ENCODE measurements at places on chromosomes 3 and 15. TPM values are rescaled to one million over a fixed set of nuclear protein-coding genes. Genes with fewer than 3 reads are reported as not detected.

Gene ALPK3
- total RNA-seq = 0.27 TPM

Gene P2RY14
- total RNA-seq = 0.25 TPM

Gene APOD
- total RNA-seq = not detected

GRCh38 chr15:57415602-57416001 is 39.3 kb downstream of the CGNL1 start:
- no peak overlapping the region for H3K4me3 ChIP-seq
- H3K4me1 ChIP-seq = no peaks in the 10 kb centered on the region
- no peak overlapping the region for H3K27ac ChIP-seq
- no peak for DNase-seq

DNA sequence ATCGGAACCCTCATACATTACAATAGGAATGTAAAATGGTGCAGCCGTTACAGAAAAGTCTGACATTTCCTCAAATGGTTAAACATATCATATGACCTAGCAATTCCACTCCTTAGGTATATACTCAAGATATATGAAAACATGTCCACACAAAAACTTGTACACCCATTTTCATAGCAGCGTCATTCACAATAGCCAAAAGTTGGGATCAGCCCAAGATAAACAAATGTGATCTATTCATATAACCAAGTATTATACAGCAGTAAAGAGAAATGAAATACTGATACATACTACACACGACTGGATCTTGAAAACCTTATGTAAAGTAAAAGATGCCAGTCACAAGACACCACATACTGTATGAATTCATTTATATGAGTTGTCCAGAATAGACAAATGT is 102.4 kb downstream of the MSL2 start:
- H3K4me3 ChIP-seq = no peak overlapping the region
- H3K4me1 ChIP-seq = no peaks in the 10 kb centered on the region
- peaks cover 4% of the 10 kb centered on the region for H3K27me3 ChIP-seq
- DNase-seq = no peak

DNA sequence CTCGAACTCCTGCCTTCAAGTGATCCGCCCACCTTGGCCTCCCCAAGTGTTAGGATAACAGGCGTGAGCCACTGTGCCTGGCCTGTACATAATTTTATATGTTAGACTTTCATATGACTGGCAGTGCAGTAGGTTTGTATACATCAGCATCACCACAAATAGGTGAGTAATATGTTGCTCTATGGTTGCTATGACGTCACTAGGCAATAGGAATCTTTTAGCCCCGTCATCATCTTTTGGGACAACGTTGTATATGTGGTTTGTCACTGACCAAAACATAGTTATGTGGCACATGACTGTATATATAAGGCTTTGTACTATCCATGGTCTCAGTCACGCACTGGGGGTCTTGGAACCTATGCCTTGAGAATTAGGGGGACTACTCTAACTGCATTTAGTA is 17.0 kb upstream of the DNAJC19 start:
- no peak overlapping the region for H3K4me3 ChIP-seq
- H3K36me3 ChIP-seq = no peaks in the 10 kb centered on the region
- no peaks in the 10 kb centered on the region for H3K4me1 ChIP-seq
- DNase-seq = no peak
- no peaks in the 10 kb centered on the region for H3K27me3 ChIP-seq

DNA sequence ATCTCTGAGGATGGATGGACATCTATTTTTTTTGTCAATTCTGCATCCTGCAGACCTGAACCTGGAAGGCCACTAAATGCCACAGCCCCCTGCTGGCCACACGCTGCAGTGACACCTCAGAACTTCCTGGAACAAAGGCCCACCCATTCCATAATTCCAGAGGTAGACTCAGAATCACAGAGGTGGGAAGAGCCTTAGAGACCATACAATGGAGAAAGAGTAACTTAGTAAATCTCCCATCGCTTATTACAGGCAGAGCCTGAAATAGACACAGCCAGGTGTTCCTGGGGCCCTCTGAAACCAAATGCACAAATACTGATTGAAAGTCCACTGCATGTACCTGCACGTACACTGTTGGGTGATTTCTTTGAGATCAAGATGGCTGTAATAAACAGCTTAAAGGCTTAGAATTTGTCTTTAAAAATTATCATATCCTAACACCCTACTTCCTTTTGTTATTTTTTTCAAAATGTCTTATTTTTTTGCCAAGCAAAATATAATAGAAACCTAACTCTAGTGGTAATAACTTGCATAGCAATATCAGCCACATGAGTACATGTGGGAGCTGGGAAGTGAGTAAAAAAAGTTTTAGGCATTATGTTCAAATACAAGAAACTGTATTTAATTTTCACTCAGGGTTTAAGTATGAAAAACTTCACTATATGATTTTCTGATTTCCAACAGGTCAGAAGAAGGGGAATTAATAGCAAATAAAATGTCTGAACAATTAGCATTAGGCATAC is 62.7 kb downstream of the EOMES start:
- no peaks in the 10 kb centered on the region for H3K36me3 ChIP-seq
- H3K27ac ChIP-seq = no peak overlapping the region
- peaks cover 4% of the 10 kb centered on the region for H3K4me1 ChIP-seq

Measured in activated CD4-positive, alpha-beta T cell treated with anti-CD3 and anti-CD28 coated beads, Interleukin-2, amount 10 ng/mL, durations not matched to agents 7 days and 5 days (primary cell).